Stimulated activated CD4-positive, alpha-beta T cell treated with anti-CD3 and anti-CD28 coated beads, Interleukin-15, amount 100 ng/mL, for 48 hours (primary cell): ENCODE measurements at places on chromosomes 2 and 18.

DNA sequence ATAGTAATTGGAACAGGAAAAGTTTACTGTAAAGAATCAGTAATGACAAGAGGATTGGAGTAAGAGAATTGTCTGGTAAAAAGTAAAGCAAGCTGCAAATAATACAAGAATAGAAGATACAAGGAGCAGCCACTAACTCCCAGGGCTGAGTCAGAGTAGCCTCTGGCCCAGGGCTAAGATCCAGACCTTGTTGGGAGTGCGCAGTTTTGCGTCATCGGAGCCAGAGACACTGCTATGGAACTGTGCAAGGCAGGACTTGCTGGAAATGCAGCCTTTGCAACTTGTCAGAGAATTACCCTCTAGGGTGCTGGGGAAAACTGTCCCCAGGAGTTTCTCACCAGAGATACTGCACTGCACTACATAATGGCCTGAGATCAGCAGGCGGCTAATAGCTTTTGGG, 135.2 kb downstream of the NYAP2 start:
- no peak for DNase-seq

DNA sequence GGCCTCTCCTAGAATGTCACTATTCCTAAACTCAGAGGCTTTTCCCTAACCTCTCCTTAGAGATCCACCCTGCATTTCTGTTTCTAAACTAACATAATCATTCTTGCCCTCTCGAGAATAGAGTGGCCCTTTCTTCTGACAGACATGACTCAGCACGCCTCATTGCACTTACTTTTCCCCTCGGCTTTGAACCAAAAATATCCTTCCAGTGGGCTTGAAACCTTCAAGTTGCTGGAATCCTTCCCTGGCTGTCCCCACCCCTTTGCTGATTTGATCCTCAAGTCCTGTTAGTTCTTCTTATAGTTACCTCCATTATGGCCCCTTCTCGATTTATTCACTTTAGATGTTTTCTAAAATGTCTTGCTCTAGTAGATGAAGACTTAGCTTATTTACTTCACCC, 158.0 kb downstream of the LTBP1 start:
- DNase-seq: no peak

- no peak for DNase-seq
Measured at GRCh38 chr2:99822474-99823207, 319.7 kb downstream of the AFF3 start.

DNA sequence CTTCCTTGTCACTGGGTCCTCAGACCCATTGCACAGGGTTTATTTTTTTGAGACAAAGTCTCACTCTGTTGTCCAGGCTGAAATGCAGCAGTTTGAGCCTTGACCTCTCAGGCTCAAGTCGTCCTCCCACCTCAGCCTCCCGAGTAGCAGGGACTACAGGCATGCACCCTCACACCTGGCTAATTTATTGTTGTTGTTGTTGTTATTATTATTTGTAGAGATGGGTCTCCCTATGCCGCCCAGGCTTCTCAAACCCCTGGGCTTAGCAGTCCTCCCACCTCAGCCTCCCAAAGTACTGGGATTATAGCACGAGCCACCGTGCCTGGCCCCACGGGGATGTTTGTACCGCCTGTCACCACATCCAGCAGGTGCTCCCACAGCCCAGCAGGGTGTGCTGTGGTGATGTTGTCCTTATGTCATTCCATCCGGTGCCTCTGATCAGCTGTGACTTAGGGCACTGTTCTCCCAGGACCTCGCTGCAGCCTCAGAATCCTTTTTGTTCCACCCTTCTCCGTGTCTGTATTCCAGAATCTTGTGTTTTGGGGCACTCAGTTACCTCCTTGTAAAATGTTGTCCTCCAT, 182.3 kb downstream of the INO80D start:
- DNase-seq: no peak

- no peak for DNase-seq
Measured at GRCh38 chr2:218736531-218736930, 25.9 kb downstream of the TTLL4 start.

GRCh38 chr18:22199005-22199404, 29.6 kb downstream of the GATA6 start:
- no peak for DNase-seq

DNA sequence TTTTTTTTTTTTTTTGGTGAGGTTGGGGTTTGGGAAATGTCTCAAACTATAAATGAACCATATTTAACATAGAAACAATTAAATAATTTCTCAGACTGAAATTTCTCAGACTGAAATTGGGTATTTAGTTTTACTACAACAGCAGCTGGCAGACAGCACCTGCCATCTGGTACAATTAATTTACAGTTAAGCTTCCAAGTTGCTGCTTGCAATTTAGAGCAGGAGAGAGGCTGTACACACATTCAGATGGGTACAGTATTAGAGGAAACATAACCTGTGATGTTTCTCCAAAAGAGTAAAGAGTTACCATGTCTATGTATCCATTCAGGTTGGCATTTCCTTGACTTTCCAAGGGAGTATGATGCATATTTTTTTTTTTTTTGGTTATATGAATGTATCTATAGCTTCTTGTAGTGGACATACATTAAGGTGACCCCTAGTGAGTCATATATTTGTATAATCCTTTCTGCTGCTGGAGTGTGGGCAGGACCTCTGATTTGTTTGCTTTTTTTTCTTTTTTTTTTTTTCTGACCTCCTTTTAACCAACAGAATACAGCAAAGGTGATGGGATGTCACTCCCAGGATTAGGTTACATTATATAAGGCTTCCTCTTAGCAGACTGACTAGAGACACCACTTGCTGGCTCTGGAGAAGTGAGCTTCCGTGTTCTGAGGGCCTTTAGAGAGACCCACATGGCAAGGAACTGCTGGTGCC, 201.7 kb downstream of the PTH2R start:
- no peak for DNase-seq

- DNase-seq: no peak
Measured at GRCh38 chr2:128720080-128721022, 401.7 kb upstream of the HS6ST1 start.

DNA sequence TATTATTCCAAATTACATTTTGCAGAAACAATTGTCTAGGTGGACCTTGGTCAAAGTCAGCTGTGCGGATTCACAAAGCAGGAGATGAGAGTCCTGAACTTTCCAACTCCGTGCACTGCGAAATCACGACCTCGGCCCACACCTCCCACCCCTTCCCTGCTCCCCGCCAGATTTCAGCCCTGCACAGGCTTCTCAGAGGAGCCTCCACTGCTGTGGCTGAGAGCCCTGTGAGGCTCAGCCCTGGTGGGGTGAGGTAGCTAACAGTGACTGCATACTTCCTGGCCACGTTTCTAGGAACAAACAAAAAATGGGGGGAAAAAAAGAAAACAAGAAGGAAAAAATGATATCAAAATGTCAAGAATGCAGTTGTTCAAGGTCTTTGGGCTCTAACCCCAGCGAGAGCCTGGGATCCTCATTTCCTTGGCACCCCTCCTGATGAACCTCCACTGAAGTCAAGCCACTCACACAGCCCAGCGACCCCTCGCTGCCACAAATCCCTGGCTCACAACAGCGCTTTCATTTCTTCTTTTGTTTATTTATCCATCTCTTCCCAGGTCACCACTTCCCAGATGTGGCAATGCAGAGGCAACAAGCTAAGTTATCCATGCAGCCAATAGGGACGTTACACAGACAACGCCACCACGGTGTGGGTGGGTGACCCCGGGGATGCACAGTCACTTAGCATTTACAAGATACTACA, 729.7 kb upstream of the ID2 start:
- no peak for DNase-seq

DNA sequence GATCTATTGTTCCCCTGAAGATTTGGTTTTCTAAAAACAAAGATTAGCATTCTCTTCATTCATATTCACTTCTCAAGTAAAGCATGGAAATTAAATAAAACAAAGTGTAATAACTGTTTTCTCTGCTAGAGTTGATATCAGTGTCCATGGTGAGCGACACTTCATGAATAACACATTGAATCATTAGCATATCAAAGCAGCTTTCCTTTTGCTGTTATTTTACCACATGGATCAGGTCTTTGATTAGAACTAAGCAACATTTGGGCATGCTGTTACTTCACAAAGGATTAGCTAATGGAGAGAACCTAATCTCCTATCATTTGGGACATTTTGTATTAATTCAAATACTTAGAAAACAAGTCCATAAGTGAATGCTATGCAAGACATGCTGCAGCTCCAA, 368.8 kb upstream of the CDH19 start:
- DNase-seq: no peak

DNA sequence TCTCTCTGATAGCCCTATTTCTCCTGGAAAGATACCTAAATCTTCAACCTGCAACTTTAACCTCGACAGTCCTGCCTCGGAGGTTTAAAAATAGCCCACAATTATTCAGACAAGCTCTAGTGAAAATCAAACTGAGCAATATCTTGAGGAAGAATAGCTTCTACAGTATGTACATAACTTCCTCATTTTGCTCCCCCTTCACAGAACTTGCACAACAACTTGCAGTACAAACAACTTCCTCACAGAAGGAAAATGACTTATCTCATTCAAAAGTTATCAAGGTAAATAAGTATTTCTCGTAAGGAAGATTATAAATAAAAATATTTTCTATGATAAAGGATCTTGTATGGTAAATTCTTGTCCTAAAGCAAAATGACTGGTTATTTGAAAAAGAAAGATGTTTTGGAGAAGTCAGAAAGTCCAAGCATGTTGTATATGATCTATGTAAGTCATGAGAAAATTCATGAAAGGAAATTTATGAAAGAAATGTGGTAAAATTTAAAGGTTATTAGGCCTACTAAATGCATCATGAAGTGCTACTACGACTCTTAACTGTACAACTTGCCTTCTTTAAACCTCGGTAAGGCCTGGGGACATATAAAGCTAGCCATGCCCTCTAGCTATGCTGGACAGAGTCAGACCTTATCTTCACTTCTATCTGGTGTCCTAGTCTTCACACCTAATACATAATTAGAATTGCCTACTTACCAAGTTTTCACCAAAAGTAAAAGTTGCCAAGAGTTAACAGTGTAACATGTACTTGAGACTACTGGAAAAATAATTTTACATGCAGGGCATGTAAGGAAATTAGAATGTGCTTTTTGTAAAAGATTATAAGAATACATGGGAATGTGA, 394.5 kb downstream of the DLGAP1 start:
- no peak for DNase-seq

GRCh38 chr18:44733069-44733753, 52.5 kb downstream of the SETBP1 start:
- peak; percentile 21 for DNase-seq

GRCh38 chr2:60262178-60262577, 291.3 kb downstream of the BCL11A start:
- DNase-seq: no peak

- no peak for DNase-seq
Measured at GRCh38 chr2:16442971-16443370, 222.7 kb downstream of the CYRIA start.

DNA sequence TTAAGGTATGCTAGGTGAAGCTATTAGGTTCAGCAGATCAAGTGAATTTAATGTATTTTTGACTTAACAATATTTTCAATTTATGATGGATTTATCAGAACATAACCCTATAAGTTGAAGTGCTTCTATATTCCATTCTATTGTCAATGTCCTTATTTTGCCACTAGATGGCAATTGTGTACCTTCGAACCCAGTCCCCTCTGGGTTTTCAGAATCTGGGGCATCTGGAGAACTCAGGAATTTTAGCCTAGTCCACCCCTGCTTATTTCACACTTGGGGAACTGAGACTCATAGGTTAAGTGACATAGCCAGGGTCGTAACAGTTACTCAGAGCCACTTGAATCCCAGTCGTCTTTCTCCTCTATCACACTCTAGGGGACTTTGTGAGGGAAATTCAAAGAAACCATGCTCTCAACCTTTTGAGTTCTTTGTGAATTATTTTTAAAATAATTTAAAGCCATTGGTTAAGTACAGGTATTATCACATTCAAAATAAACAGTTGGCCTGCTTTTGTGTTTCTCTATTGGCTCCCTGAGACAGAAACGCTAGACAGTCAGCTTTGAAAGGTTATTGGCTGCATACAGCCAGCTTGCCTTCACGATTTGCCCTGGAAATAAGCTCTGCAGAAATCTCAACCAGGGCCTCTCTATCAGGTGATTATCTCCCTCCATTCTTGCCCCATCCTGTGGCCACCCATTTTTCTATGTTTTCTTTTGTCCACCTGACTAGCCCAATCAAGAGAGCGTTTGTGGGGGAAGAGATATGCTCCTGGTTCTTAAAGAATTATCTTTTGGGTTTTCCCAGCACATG, 145.0 kb downstream of the TTC27 start:
- DNase-seq: no peak

GRCh38 chr18:62211325-62211828, 24.3 kb downstream of the RELCH start:
- DNase-seq: no peak

DNA sequence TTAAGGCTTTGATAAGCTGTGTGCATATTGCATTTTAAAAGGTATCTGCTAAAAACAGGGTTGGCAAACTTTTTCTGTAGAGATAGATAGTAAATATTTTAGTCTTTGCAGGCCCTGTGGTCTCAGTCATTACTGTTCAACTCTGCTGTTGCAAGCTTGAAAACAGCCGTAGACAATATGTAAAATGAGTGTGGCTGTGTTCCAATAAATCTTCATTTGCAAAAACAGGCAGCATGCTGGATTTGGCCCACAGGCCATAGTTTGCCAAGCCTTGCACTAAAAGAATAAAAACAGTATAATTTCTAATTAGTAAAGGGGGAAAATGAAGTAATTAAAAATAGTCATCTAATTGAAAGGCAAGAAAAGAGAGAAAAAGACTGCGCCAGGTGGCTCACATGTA, 35.3 kb downstream of the GCKR start:
- DNase-seq: no peak

GRCh38 chr2:223894968-223895367, 50.2 kb downstream of the WDFY1 start:
- DNase-seq: no peak

GRCh38 chr2:192729369-192729768, 534.6 kb upstream of the TMEFF2 start:
- no peak for DNase-seq

- no peak for DNase-seq
Measured at GRCh38 chr2:201730651-201731285, 32.3 kb upstream of the MPP4 start.

DNA sequence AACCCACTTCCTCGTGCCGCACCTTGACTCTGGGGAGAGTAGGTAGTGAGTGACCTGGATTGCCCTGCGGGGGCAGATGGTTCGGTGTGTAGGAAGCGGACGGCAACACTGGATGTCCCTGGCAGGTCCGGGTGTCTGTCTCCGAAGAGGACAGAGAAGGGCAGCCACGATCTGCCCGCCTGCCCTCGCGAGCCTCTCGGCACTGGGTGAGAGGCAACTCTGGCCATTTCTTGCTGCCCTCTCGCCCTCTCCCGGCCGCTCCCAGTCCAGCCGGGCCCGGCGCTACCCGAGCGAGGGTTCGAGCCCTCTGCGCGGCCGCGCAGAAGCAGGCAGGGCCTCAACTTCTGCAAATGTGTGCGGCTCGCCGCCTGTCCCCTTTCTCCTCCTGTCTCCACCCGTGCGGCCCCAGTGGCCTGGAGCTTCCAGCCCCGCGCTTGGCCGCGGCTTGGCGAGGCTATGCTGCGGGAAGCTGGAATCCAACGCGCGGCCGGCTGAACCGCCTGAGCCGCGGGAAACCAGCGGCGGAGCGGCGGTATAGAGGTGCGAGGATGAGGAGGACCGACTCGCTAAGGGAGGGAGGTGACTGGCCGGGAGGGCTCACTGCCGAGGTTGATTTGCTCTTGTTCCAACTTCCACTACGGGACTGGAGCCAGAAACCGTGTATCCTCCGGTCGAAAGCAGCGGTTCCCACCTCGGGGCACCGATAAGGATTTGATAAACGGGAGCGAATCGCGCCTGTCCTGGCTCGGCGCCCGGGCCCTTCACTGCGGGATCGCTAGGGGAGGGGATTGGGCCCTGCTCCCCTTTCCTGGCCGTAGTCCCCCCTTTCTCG, 1.5 kb downstream of the EPAS1 start:
- DNase-seq: no peak
